Activated CD4-positive, alpha-beta T cell treated with anti-CD3 and anti-CD28 coated beads, Interleukin-2, amount 10 ng/mL, durations not matched to agents 7 days and 5 days (primary cell): ENCODE measurements at places on chromosomes 11 and 22. TPM values are rescaled to one million over a fixed set of nuclear protein-coding genes. Genes with fewer than 3 reads are reported as not detected.
A peak's percentile ranks its signal among the peaks of the same experiment; 100 is the strongest.

- DNase-seq, result no peak
These were observed 53.8 kb downstream of the ATG16L2 start for GRCh38 chr11:72867970-72868369.

GRCh38 chr11:36509201-36509639 lies 852 bp downstream of the TRAF6 start:
- DNase-seq, result peak; percentile 15

GRCh38 chr11:35142481-35143075 lies 3.6 kb downstream of the CD44 start:
- peak; percentile 26 for DNase-seq

DNA sequence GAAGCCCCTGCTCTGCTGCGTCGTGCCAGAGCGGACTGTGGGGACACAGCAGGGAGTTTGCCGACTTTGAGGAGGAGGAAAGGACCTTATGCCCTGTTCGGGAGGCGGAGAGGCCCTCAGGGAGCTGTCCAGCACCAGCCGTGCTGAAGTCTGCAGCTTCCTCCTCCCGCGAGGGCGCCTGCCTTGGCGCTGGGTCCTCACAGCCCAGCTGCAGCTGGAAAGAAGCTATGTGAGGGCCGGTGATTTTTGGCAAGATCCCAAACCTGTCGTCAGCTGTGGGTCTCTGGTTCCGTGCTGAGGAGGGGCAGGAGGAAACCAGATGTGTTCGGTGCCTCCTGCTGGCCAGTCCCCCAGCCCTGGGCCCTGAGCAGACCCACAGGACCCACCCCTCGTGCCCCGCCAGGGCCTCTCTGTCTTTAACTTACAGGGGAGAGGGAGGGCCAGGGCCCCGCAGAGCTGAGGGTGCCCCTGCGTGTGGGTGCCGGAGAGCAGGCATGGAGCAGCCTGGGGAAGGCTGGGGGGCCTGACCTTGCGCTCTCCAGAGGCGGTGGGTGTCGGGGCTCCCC lies 12.0 kb downstream of the BRSK2 start:
- peak; percentile 65 for DNase-seq

- DNase-seq, result no peak
These were observed 990.5 kb downstream of the OPCML start for GRCh38 chr11:132541794-132542193.

GRCh38 chr11:36540998-36541397 lies 26.8 kb upstream of the RAG1 start:
- DNase-seq, result peak; percentile 50

DNA sequence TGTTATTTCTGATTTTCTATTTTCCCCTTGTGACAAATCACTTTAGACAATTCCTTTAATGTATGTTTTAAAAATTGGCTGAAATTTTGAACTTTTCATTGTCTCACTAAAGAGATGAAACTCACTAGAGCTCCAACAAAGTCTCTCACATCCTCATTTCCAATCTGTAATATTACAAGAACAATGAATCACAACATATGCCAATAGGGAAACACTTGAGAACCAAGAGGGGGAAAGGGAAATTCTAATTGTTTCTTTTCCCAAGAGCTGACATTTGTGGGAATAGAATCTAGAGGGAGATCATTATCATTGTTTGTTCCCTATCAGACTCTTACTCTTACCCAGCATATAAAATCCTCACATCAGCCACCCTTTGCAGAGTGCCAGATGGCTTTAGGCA lies 28.2 kb downstream of the OR10D3 start:
- DNase-seq, result no peak

- DNase-seq, result no peak
These were observed 23.2 kb upstream of the ST3GAL4 start for GRCh38 chr11:126332221-126332711.

DNA sequence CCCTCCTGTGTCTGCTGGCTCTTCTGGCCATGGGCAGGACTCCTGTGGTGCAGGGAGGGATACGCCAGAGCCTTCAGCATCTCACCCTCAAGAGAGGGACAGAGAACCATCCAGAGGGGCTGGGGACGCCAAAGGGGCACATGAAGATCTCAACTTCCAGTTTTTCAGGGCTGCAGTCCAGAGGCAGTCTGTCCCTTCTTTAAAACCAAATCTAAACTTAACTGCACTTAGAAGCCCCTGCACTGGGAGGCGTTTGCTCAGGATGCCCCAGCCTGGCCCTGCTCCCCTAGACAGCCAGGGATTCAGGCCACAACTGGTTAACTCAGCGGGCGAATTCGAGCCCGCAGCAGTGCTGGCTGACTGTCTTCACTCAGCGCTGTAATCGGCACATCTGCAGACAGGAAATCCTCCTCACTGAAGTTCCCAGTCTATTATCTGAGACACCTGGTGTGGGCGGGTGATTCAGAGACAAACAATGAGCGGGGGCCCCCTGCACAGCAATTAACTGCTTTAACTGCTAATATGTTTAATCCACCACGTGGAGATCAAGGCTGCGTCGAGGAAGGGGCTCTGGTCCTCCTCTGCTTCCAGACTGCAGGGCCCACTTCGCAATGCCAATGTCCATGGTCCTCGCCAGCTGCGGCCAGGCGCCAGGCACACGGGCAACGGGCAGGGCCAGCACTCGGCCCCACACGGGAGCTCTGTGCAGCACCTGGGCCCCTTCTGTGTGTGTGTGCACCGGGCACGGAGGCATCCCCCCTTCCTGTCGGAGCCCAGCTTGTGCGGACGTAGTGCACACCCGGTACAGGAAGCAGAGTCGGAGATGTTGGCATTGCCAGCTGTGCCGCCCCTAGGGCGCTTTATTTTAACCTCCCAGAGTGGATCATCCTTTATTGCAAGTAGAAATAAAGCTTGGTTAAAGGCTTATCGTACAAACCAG lies 36.9 kb upstream of the GNB1L start:
- DNase-seq, result peak; percentile 81

DNA sequence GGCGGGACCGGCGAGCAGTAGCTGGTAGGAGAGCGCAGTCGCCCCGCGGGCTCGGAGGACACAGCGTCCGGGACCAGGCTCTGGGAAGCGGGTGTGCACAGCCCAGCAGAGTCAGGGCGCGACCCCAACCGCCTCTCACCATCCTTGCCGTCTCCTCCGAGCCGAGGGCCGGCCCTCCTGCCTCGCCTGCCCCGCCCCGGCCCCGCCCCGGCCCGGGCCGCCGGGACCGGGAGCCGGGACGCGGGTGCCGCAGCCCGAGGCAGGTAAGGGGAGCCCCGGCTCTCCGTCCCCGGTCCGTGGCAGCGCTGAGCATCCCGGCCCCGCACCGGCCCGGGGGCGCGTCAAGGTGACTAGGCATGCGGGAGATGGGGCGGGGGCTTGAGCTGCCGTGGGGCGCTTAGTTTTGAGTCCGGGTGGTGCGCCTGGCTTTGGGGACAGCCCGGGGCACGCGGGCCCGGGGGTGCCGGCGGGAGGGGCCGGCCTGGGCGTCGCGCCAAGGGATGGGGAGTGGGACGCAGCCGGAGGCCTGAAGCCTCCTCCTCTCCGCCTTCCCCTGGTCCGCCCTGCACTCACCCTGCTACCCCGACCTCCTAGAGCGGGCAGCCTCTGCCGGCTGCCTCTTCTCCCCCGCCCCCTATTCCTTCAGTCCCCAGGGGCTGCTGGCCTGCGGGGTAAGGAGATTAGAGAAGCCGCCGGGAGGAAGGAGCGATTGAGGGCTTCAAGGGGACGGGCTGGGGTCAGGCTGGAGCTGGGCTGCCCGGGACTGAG lies at the start of gene ABCG4:
ABCG4 (plus strand) TSS at position 35 of the 768 bp plus-strand sequence. CDS start 914 bp downstream, outside the sequence.
- peak; percentile 21 for DNase-seq

DNA sequence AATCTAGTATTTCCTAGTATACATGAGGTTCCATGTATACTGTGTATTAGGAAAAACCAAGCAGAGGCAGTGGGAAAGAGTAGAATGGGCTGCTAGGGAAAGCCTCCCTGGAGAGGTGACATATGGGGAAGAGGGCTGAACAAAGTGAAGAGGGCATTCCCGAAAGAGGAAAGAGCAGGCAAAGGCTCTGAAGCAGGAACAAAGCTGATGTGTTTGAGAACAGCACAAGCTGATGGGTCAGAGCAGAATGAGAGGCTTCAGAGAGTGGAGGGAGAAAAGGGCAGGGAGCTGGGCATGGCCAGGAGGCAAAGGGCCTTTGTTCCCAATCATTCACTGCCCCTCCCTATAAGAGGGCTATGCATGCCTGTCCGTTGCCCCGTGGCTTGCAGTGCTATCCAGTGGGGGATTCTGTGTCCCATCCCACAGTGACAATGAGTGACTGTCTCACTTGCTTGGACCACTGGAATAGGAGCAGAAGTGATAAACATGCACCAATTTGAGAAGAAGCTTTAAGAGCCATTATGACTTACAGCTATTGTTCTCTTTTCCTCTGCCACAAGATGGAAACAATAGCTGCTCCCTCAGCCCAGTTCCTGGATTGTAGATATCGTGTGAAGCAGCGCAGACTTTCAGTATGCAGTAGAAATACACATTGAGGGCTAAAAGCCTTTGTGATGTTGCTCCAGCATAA lies 39.6 kb downstream of the GALNT18 start:
- DNase-seq, result no peak

DNA sequence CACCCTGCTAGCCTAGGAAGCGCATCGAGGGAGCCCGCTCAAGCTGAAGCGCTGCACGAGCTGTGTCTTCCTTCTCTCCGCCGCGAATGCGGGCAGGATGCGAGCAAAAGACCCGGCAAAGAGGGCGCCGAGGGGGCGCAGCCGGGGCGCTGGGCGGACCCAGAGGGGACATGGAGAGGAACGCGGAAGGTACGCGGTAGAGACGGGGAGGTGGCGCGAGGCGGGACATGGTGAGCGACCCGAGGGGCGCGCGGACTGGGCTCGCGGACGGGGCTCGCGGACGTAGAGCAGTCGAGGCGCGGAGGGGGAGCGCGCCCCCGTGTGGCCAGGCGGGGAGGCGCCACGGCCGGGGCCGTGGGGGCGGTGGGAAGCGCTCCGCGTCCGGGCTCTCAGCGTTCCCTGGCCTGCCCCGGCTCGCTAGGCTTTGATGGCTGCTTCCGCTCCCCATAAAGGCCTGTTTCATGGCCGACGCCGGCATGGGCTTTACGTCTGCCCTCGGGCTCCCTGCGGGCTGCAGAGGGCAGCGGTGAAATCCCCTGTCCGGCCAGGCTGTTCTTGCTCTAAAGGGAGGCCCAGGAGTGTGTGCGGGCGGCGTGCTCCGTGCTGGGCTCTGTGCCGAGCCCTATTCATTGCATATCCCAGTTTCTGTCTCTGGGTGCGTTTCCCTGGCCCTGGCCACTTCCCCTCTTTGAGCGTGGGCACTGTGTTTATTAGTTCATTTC lies 31.2 kb upstream of the TRIM29 start:
- peak; percentile 49 for DNase-seq

DNA sequence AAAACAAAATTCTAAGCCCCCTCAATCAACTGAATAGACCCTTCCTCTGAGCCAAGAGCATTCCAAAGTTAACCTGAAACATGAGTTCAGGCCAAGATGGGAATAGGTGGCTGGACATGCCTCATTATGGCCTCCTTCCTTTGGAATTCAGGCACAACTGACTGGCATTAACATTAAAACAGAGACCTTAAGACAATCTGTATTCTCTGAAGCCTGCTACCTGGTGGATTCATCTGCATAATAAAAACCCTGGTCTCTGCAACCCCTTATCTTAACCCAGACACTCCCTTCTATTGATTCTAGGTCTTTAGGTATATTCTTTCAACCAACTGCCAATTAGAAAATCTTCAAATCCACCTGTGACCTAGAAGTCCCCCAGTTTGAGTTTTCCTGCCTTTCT lies 66.3 kb downstream of the JRKL start:
- no peak for DNase-seq

- DNase-seq, result no peak
These were observed 1159.4 kb downstream of the FAM181B start for GRCh38 chr11:81574301-81574700.

- DNase-seq, result no peak
These were observed 12.5 kb downstream of the HSD17B12 start for GRCh38 chr11:43693069-43693468.

DNA sequence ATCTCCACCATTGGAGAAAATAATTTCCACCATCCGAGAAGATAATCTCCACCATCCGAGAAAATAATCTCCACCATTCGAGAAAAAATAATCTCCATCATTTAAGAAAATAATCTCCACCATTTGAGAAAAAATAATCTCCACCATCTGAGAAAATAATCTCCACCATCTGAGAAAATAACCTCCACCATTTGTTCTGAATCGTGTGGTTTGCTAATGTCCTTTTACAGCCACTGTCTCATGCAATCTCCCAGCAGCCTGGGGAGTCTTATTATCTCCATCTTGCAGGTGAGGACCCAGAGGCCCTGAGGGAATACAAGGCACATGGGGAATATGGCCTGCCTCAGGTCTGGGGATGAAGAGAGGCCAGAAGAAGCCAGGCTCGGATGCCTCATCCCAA lies 54.1 kb upstream of the TCF20 start:
- no peak for DNase-seq

- no peak for DNase-seq
These were observed 8.2 kb downstream of the ZNF70 start for GRCh38 chr22:23742505-23743264.

- DNase-seq, result no peak
These were observed 12.3 kb downstream of the TCF20 start for GRCh38 chr22:42258126-42258525.

- no peak for DNase-seq
These were observed 302.6 kb upstream of the DDI1 start for GRCh38 chr11:103733889-103734288.

DNA sequence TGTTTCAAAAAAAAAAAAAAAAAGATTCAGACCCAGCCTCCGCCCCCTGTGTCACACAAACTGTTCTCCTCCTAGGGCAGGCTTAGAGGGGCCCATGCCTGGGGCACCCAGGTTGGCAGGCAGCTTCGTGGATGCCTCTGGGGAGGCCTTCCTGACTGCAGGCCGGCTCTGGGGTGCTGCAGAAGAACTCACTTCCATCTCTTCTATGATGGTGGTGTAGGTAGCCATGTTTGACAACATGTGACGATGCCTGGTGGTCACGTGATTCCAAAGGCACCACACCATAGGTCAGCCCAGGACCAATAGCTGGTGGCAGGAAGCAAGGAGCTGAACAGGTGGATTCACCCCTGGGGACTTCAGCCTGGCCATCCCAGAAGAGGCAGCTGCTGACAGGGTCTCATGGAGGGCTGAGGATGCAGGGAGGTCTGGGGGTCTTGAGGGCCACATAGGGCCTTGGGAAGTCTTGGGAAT lies 24.1 kb upstream of the CELSR1 start:
- DNase-seq, result peak; percentile 26

GRCh38 chr11:92678008-92678611 lies 291.3 kb upstream of the MTNR1B start:
- no peak for DNase-seq

DNA sequence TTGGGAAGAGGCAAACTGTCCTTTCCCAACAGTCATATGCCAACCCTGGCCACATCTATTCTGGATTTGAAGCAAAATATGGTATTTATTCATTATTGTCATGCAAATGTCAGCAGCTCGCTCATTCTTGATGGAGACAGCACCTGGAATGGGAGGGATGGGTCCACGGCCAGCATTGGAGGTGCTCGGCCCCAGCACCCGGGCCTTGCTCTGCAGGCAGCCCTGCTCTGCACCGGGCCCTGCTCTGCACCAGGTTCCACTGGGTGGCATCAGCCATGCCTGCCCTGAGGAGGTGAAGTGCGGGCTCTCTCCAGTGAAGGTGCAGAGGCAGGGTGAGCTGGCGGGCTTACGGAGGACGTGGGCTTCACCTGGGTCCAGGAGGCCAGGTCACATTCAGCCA lies 19.8 kb downstream of the LRP5 start:
- no peak for DNase-seq

GLYATL1 gene
- not detected for total RNA-seq

ROBO4 gene
- not detected for total RNA-seq

CCDC157 gene
- total RNA-seq, result 4.3 TPM

MYO7A gene
- total RNA-seq, result 0.07 TPM

OR51B5 gene
- not detected for total RNA-seq

INSC gene
- not detected for total RNA-seq

SPDYC gene
- total RNA-seq, result not detected
